ENCODE measurements at places on chromosomes 2 and 18. TPM values are rescaled to one million over a fixed set of nuclear protein-coding genes. Genes with fewer than 3 reads are reported as not detected.

Gene ABCG8
- not detected for total RNA-seq

Gene HMSD
- total RNA-seq = not detected

Gene KLHL14
- total RNA-seq = not detected

Gene TOGARAM2
- under 0.01 TPM for total RNA-seq

Gene B3GNT7
- 1.1 TPM for total RNA-seq

Gene TSPYL6
- total RNA-seq = not detected

Gene SLC4A5
- 0.30 TPM for total RNA-seq

Gene GPR45
- not detected for total RNA-seq

Gene DCDC2C
- total RNA-seq = not detected

Gene UPP2
- not detected for total RNA-seq

Gene ZFP36L2
- total RNA-seq = 16.9 TPM

Gene EGR4
- not detected for total RNA-seq

Gene AQP12A
- total RNA-seq = not detected

Gene CRYGD
- not detected for total RNA-seq

Gene KLHL41
- 0.72 TPM for total RNA-seq

Gene AMER3
- total RNA-seq = not detected

Gene SRD5A2
- total RNA-seq = not detected

Gene L3MBTL4
- 0.13 TPM for total RNA-seq

Gene PNPT1
- total RNA-seq = 22.2 TPM

Gene TCF23
- not detected for total RNA-seq

Gene DPYSL5
- not detected for total RNA-seq

Gene EFHD1
- 2.7 TPM for total RNA-seq

Gene KCNIP3
- 0.65 TPM for total RNA-seq

Gene HAAO
- total RNA-seq = 0.85 TPM

Gene MARS2
- total RNA-seq = 5.4 TPM

Gene PRKAG3
- 0.52 TPM for total RNA-seq

Gene PUM2
- 72.3 TPM for total RNA-seq

Gene KIAA2012
- not detected for total RNA-seq

Gene TCF7L1
- total RNA-seq = 5.1 TPM

Gene ANKRD29
- total RNA-seq = 2.0 TPM

Gene PPP3R1
- 32.8 TPM for total RNA-seq

Gene UGT1A10
- 0.10 TPM for total RNA-seq

Gene FSIP2
- 0.13 TPM for total RNA-seq

Gene MXD1
- total RNA-seq = 6.9 TPM

Gene TFCP2L1
- total RNA-seq = under 0.01 TPM

Gene TWSG1
- 148 TPM for total RNA-seq

Gene RBMS1
- total RNA-seq = 77.4 TPM

Gene COL5A2
- total RNA-seq = 889 TPM

Gene CACNB4
- 10.8 TPM for total RNA-seq

Gene TBR1
- total RNA-seq = not detected

Gene KCNK3
- total RNA-seq = 0.89 TPM

Gene LHCGR
- not detected for total RNA-seq

Gene REG3A
- not detected for total RNA-seq

Gene DSC1
- not detected for total RNA-seq

Gene CERKL
- not detected for total RNA-seq

Gene INHBB
- total RNA-seq = 0.52 TPM

Gene LRRTM4
- not detected for total RNA-seq

Measured in smooth muscle cell of the pulmonary artery (primary cell).